ENCODE measurements at places on chromosomes 11 and 22.

DNA sequence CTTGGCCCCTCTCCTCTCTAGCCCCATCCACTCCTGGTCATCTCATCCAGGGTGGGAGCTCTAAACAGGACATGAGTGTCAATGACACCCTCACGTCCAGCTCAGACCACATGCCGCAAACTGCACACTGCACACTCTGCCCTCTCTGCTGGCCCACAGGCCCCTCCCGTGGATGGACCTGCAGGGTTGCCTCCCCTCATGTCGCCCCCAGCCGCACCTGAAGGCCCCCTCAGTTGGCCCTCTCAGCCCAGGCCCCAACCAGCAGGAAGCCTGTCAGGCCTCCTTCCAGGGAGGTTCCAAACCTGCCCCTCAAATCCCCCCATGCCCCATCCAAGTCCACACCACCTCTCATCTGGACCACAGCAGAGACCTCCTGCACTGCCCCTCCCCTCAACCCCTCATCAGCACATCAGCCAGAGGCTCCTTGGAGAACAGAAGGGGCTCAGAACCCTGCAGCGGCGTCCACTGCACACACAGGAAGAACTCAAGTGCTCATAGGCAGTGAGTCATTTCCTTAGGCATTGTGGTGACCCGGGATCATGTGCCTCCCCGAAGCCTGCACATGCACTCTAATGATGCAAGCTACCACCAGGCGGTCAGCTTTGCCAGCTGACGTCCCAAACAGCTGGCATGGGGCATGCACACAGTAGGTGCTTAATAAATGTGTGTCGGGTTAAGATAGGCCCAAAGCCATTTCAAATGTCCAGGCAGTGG is 12.9 kb upstream of the CDKN1C start:
- DNase-seq: no peak

DNA sequence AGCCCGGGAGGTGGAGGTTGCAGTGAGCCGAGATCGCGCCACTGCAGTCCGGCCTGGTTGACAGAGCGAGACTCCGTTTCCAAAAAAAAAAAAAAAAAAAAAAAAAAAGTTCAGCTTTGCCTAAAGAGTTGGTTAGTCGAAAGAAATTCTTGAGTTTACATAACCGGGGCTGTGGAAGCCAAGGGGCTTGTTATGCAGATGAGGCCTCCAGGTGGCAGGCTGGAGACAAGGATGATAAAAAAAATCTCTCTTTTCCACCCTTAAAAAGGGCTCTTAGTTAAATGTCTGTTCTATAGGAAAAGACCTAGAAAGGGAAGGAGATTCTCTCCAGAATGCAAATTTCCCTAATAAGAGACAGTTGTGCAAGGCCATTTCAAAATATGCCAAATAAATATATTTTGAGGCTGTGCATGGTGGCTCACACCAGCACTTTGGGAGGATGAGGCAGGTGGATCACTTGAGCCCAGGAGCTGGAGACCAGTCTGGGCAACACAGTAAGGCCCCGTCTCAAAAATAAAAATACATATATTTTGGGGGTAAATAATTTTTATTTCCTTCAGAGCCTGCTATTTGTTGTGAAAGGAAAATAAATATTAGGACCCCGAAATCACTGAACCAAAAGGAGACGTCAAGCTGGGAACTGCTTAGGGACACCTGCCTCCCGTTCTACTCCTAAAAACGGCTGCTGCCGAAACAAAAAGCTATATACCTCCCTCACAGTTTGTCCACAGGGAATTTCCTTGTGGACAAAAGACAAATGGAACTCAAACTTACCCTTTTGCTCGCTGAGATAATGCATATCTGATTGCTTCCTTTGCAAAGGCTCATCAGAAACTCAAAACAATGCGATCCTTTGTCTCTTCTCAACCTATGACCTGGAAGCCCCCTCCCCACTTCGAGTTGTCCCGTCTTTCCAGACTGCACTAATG is 2.4 kb upstream of the IFITM2 start:
- DNase-seq: peak; percentile 24

DNA sequence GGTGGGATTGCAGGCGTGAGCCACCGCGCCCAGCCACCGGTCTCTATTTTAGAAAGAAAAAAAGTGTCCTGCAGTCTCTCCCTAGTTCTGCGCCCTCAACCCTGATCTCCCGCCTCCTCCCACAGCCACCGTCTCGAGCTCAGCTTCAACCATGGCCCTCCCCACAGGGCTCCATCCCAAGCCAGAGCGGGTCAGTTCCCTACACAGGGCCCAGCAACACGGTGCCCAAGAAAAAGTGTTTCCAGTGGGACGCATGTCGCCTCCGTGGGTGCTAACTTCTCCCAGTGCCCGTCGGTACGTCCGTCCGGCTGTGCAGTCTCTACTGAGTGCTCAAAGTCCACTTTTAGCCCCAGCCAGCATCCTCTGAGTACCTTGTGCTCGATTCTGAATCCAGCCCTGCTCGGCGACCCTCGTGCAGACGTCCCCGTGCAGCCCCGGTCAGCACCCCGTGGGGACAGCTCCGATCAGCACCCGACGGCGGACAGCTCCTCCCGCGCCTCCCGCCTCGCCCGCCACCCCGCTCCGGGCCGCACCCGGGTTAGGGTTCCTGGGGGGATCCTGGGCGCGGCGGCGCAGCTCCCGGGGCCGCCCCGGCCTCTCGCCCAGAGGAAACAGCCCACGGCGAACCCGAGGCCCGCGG is 657 bp upstream of the MAPK8IP2 start:
- no peak for DNase-seq

DNA sequence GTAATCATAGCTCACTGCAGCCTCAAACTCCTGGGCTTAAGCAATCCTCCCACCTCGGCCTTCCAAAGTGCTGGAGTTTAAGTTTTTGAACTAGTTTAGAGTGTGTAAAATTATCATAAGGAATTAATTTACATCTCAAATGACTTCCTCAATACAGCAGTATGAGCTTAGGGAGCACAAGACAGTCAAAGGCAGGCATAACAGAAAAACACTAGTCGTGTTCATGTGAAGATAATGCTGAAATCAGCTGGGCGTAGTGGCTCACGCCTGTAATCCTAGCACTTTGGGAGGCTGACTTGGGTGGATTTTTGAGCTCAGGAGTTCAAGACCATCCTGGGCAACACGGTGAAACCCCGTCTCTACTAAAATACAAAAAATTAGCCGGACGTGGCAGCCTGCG is 25.8 kb downstream of the YDJC start:
- DNase-seq: no peak

- no peak for DNase-seq
These were observed 49.3 kb upstream of the SYT13 start for GRCh38 chr11:45335434-45335833.

- DNase-seq: no peak
These were observed 839.4 kb downstream of the OPCML start for GRCh38 chr11:132692891-132693290.

DNA sequence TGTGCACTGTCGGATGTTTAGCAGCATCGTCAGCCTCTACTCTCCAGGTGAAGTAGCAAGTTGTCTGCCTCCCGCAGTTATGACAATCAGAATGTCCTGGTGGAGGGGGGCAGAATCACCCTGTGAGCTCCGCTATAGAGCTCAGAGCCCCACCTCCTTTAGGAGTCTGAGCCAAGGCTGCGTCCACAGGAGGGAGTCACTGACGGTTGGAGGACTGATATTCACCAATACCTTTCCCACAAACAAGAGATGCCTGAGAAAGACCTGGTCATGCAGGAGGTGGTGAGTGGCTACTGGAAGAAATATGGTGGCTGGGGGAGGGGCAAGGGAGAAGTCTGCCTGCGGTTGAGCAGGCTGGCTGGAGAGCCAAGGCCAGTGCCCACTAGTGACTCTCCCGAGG is 41.7 kb upstream of the ADA2 start:
- DNase-seq: no peak

DNA sequence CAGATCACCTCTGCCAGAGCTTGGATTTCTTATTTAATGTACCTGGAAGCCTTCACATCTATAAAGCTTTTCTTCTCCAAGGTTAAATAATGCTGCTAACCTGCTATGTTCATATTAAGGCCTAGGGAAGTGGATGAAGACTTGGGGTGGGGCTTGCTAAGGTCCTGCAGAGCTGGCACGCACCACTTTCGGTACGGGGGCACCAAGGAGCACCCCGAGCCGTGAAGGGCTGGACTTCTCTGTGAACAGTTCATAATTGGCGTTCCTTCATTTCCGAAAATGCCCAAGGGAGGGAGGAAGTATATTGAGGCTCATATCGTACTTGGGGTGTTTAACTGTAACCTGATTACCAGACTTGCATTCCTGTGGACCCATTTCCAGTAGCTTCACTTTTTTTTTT is 59.6 kb downstream of the ST14 start:
- DNase-seq: no peak

DNA sequence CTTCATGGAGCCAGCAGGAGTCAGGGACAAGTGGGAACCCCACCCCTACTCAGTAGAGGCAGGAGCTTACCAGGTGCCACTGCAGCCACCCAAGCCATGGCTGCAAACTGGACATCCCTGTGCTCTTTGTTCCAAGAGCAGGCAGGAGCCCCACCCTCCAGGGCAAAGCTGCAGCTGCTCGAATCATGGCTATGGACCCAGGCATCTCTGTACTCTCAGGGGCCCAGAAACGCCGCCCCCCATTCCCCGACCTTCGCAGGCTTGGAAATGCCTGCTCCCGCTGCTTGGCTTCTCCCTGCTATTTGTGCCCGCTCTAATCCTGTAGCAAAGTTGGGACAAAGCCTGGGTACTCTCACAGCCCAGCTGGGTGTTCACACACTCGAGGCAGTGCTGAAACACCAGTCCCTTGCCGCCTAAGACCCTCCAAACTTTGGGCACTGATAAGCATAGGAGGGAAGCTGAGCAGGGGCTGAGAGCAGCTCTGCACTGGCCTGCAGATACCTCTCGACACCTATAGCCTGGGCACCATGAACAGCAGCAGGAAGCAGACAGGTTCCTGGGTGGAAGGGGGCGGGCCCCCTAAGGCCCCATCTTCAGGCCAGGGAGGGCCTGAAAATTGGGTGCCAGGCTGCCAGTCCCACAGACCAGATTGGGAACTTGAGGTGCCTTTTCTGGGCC is 402.4 kb downstream of the LRRC4C start:
- no peak for DNase-seq

GRCh38 chr22:33922349-33922681 is 2.0 kb upstream of the LARGE1 start:
- DNase-seq: no peak

- DNase-seq: peak; percentile 45
These were observed 281.6 kb downstream of the TBC1D22A start for GRCh38 chr22:47043835-47044721.

DNA sequence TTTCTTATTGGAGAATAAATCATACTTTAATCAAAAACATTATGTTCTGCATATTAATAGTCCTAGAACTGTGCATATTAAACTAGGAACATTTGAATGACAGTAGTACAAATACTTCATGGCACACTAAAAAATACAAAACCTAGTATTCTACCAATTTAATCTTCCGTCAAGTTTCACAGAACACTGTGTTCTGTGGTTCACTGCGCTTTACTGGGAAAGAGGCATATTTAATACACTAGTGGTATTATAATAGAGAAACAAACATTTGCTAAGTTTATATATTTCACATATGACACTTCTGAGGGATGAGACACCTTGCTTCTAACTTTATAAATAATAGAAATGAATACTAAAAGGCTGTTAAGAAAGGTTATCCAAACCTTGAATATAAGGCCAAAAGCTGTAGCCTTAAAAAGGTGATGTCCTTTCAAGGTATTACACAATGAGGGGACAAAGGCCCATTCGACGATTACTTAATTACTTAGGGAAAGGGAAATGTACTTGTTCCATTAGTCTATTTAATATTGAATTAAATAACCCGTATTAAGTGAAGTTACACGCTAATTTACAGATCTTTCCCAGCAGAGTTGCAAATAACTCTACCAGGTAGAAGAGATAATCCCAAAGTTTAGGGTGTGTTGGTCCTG is 48.0 kb downstream of the NARS2 start:
- DNase-seq: no peak

Data from NCI-H1694 (cell line).